ENCODE measurements at places on chromosomes 16 and 17.
A peak's percentile ranks its signal among the peaks of the same experiment; 100 is the strongest.

DNA sequence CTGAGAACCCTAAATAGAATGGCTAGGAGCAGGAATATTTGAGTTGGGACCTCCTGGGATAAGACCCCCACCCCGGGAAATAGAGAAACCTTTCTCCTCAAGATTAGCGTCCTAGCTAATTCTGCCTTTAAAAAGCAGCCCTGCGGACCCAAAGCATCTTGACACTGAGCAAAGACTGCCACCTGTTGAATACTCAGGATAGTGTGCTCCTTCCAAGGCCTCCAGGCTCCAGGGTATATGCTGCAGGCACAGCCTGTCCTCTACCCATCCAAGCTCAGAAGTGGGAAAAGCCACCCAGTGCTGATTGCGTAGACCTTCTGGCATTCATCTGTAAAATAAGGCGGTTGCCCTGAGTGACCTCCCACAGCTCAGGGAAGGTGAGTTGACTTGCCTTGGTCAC, 456.2 kb upstream of the DYNLRB2 start:
- DNase-seq = peak; percentile 56

DNA sequence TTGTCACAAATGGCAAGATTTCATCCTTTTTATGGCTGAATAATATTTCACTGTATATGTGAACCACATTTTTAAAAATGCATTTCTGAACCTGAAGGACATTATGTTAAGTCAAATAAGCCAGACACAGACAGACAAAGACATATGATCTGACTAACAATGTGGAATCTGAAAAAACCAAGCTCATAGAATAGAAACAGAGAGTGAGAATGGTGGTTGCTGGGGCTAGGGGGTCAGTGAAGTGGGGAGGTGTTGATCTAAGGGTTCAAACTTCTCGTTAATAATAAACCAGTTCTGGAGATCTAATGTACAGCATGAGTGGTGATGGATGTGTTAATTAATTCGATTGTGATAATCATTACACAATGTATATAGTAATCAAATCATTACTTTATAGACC, 475.1 kb downstream of the WWOX start:
- DNase-seq = no peak

DNA sequence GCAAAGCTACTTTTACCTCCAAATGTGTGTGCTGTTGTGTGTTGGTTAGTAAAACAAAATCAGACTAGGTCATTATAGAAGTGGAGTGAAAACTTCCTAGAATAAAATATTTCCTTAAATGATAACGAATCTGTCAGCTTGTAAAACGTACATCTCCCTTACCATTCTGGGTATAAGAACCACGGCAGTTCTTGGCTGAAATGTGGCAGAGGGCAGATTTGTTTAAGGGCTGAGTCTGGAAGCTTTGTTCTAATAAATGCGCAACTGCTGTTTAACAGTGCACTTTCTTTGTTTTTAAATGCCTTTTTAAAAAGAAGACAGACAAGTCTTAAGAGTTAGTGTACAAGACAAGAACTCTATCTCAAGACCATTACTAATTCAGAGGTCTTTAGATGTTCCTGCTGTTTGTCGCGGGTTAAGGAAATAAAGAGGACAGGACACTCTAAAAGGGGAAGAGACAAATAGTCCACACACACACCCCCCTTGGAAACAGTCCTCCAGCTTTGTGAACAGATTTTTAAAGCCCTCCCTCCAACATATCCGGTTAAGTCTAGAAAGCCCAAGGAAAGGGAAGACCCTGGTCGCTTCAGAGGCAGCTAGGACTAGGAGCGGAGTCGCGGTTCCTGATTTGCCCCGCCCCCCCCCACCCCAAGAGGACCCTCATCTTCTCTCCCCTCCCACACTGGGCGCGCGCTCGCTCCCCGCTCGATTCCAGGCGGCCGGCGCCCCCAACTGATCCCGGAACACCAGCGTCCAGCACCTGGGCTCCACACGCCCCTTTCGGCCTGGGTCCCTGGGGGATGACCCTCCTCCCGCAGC, 658 bp downstream of the SYNRG start:
- no peak for DNase-seq

- no peak for DNase-seq
Measured at GRCh38 chr16:13863075-13863765, 56.7 kb upstream of the ERCC4 start.

GRCh38 chr16:85316321-85316919, 204.1 kb upstream of the CIBAR2 start:
- DNase-seq = peak; percentile 77

GRCh38 chr17:40949418-40949817, 12.0 kb upstream of the KRT23 start:
- no peak for DNase-seq

DNA sequence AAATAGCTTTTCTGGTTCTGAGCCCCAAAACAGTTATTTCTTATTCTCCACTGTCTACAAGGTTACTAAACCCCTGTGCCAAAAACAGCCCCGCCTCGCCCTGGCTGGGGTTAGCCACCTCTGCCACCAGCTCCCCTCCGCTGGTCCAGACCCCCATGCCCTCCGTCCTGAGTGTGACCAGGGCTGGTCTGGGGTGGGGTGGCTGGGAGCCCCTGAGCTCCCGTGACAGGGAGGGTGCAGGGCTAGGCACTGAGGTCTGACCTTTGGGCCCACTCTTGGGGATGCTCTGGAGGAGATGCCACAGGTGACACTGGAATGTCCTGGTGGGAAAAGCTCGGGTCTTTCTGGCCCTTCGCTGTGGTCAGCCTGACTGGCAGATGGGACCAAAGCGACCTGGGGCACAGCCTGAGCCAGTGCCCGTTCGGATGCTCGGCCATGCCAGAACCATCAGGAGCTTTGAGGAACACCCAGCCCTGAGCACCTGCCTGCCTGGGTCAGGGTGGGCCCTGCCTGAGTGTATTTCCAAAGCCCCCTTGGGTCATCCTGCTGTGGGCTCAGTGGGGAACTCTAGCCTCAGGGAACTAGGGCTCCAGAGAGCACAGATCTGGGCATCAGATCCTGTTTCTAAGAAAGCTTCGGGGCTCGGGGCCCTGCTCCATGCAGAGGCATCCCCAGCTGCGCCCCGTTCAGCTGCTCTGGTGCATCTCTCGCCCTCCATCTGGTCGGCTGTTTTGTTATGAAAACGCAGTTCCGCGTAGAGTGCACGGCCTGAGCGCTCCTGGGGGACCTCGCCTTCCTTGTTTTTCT, 72.1 kb upstream of the GNG13 start:
- peak; percentile 33 for DNase-seq

GRCh38 chr16:28951410-28951943, 740 bp downstream of the NFATC2IP start:
- DNase-seq = peak; percentile 30

DNA sequence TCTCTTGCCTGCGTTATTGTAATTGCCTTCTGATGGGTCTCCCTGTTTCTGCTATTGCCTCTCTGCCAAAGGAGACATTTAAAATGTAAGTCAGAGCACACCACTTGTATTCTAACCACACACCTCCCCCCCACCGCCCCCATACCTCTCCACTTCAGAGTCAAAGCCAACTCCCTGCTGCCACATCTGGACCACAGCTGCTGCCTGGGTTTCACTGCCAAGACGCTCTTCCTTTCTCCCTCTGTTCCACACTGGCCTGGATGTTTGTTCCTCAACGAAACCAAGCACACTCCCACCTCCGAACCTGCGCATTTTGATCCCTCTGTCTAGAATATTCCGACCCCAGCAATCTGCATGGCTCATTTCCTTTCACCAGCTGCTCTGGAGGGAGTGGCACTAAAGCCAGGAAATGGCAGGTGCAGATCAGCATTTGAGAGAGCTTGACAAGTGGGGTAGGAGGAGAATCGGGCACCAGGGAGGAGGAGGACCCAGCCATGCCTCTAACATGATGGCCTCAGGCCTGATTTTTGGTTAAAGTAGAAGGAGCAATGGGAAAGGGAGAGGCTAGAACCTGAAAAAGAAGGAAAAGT, 92.4 kb upstream of the HS3ST2 start:
- DNase-seq = no peak

Data from right cardiac atrium (tissue), 5 donors.